ENCODE measurements at places on chromosomes 4 and X.

DNA sequence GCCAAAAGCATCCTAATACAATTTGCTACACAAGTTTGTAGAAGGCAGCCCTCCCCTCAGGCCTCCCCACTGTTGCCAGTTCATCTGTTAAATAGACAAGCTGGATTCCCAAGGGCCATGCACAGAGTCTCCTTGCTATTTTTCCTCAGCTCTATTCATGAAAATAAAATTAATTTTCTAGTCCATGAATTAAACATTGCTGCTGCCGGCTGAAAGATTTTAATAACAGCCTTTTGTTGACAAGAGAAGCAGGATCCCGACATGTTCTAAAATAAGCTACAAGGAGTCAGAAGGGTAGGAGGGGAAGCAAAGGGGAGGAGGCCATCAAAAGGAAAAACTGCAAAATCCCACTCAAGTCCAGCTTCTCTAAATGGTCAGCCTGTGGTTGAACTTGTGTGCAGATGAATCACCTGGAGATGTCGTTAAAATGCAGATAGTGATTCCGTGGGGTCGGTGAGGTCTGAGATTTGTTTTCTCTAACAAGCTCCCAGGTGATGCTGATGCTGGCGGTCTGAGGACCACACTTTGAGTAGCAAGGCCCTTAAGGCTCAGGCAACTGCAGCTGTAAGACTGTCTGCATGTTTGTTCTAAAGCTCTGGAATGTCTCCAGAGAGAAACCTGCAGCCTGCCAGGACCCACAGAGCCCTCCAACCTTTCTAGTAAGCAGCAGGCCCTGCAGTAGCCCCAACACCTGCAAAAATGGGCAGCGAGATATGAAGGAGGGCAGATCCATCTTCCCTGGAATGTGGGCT, 9.4 kb downstream of the SCD5 start:
- no peak for DNase-seq

DNA sequence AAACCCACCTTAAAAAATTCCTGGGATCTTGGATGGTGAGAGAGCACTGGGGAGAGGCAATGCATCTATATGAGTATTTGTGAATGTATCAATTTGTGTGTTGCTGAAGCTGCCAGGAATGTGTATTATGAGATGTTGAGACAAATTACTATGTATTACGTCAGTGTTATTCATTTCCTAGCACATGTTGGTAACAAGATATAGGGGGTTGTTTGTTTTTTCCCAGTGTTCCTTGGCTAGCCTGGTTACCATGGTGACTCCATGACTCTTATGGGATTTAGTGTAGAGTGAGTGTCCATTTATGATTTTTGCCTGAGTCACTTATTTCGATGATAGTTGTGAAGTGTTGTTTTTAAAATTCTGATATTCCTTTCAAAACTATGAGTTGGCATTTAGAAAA, 65.6 kb downstream of the RAB40A start:
- DNase-seq: peak; percentile 92

DNA sequence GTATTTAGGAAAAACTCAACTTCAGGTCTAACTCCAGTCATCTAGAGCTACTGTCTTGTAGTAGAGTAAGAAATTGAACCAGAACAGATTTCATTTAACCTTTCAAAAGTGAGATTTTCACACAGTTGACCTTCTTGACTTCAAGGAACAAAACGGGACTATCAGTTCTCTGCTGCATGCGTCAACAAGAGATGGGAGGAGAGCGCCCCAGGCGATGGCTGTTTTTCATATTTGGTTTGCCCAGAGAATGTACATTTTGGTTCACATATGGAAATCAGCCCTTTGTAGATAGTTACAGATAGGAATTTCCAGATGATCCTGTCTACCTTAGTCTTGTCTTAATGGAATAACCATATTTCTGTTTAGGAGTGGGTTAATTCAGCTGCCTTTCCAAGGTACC, 158.1 kb downstream of the POLA1 start:
- no peak for DNase-seq

GRCh38 chrX:153881281-153881680, 4.7 kb downstream of the L1CAM start:
- no peak for DNase-seq

DNA sequence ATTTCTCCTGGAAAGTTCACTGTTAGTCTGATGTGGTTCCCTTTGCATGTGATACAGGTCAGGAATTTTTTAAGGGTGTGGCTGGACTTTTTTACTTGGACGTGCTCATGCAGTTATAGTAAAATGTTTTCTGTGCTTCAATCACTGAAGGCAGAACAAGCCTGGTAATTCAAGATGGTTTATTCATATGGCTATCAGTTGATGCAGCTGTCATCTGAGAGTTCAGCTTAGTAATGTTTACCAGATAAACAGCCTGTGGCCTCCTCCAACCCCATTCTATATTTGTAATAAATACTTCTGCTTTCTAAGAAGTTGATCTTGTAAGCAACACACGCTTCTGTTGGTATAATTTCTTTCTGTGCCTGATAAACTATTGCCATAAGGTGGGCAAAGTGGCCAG, 2105.9 kb downstream of the ARAP2 start:
- no peak for DNase-seq

GRCh38 chrX:74467656-74468055, 46.4 kb downstream of the SLC16A2 start:
- no peak for DNase-seq

Measured in fibroblast of skin of right biceps (primary cell).